ENCODE measurements at places on chromosomes 3 and 15. TPM values are rescaled to one million over a fixed set of nuclear protein-coding genes. Genes with fewer than 3 reads are reported as not detected.
A peak's percentile ranks its signal among the peaks of the same experiment; 100 is the strongest.

DNA sequence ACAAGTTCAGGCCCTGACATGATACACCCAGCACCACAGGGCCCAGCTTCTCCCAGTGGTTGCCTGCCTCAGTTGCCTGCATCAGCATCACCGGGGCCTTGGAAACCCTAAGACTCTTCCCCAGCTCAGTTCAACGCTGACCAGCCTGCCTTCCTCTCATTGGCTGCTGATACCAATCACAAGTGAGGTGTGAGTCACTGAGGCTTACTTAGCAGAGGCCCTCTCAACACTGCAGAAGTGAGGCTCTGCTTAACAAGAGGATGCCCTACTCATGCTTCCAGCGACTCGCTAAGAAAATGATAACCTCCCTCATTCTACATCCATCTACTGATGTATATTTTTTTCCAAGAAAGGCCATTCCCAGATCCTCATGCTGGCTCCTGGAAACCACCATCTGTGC, 151.9 kb downstream of the ADAMTS17 start:
- H3K27ac ChIP-seq, result no peak overlapping the region
- H3K4me1 ChIP-seq, result no peaks in the 10 kb centered on the region
- H3K27me3 ChIP-seq, result no peaks in the 10 kb centered on the region
- DNase-seq, result no peak

Gene SHC4
- total RNA-seq, result 1.5 TPM

Gene CCRL2
- 0.26 TPM for total RNA-seq

DNA sequence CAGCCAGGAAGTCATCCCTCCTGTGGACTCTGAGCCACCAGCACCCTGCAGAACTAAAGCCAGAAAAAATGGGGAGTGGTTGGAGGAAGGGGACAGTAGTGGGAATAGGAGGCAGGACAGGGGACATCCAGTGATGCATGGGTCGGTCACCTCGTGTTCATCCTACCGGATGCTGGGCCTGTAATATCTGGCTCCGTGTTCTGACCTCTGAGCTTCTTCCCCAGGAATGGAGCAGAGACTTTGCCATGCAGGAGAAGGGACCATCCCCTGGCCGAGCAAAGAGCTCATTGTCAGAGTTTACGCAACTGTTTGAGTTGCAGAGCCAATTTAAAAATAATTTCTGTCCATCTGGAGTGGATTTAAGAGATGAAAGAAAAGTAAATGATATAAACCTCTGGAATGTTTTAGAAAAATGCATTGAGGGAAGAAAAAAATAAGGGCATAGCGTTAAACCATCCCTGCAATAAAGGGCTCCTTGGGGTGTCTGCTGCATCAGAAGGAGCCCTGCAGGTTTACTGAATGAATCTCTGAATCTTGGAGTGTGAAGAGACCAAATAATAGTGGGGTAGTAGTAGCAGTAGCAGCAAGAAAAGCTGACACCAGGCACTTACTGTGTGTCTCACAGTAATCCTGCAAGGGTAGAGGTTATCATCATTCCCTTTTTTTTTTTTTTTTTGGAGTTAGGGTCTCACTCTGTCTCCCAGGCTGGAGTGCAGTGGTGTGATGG, 70.9 kb downstream of the AAGAB start:
- peaks cover 59% of the 10 kb centered on the region for H3K36me3 ChIP-seq
- peaks cover 64% of the 10 kb centered on the region for H3K4me1 ChIP-seq
- peak; percentile 61 for DNase-seq

- H3K27me3 ChIP-seq, result no peaks in the 10 kb centered on the region
- H3K27ac ChIP-seq, result peak overlapping the region; percentile 95
- peak overlapping the region; percentile 90 for H3K4me3 ChIP-seq
- no peak for DNase-seq
These were observed 1.6 kb downstream of the CDV3 start for GRCh38 chr3:133575086-133575485.

- H3K4me1 ChIP-seq, result peaks cover 4% of the 10 kb centered on the region
- no peak for DNase-seq
- H3K27me3 ChIP-seq, result no peaks in the 10 kb centered on the region
- no peak overlapping the region for H3K27ac ChIP-seq
- H3K4me3 ChIP-seq, result no peak overlapping the region
These were observed 178.0 kb downstream of the FMN1 start for GRCh38 chr15:33016405-33017024.

- no peaks in the 10 kb centered on the region for H3K4me1 ChIP-seq
- H3K36me3 ChIP-seq, result no peaks in the 10 kb centered on the region
- H3K27me3 ChIP-seq, result no peaks in the 10 kb centered on the region
- no peak overlapping the region for H3K4me3 ChIP-seq
- DNase-seq, result no peak
These were observed 112.3 kb downstream of the RORA start for GRCh38 chr15:61116825-61117224.

DNA sequence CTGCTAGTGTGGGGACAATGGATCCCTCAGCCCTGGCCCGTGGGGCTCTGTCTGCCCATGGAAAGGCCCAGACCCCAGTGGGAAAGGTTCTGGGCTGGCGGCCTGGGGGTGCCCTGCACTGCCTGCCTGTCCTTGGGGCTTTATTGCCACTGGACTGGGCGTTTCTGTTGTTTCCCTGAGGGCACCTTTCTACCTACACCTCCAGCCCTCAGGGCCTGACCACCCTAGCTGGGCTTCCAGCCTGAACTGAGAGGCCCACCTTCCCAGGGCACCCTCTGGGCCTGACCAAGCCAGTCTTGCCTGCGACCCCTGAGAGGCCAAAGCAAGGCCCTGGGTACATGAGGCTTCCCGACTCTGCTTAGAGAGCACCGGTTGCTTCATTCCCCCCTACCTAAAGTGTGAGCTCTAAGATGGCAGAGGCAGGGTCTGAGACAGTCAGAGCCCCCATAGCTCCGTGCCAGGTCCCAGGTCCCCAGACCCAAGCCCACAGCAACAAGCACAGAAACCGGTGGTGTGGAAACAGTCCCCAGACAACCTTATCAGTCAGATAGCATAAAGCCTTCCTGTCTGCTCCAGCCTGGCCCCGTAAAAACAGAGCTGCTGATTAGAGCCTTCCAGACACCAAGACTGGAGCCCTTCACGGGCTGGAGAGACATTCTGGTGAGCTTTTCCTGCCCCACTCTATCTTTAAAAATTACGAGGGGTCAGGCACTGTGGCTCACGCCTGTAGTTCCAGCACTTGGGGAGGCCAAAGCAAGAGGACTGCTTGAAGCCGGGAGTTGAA, 102.8 kb downstream of the CHSY1 start:
- H3K4me1 ChIP-seq, result peaks cover 2% of the 10 kb centered on the region
- no peak overlapping the region for H3K27ac ChIP-seq
- H3K36me3 ChIP-seq, result no peaks in the 10 kb centered on the region
- H3K4me3 ChIP-seq, result no peak overlapping the region

Gene HCLS1
- 0.51 TPM for total RNA-seq

DNA sequence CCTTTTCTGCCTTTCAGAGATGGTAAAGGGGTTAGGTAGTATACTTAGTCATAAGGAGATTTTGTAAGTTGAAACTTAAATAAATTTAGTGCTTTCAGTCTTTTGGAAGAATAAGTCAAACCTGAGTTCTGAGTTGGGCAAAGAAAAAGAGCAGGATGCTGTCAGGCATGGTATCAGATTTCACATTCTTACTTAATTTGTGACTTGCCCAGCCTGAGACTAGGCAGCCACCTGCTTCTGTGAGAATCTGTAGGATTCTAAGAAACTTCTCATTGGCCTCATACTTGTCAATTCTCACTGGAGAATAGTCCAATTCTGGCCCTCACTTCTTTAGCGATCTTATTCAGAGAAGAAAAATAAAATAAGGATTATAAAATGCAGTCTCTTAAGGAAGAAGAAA, 577.5 kb downstream of the DIPK2A start:
- H3K4me1 ChIP-seq, result no peaks in the 10 kb centered on the region
- H3K4me3 ChIP-seq, result no peak overlapping the region
- no peaks in the 10 kb centered on the region for H3K27me3 ChIP-seq
- no peak overlapping the region for H3K27ac ChIP-seq
- no peak for DNase-seq

DNA sequence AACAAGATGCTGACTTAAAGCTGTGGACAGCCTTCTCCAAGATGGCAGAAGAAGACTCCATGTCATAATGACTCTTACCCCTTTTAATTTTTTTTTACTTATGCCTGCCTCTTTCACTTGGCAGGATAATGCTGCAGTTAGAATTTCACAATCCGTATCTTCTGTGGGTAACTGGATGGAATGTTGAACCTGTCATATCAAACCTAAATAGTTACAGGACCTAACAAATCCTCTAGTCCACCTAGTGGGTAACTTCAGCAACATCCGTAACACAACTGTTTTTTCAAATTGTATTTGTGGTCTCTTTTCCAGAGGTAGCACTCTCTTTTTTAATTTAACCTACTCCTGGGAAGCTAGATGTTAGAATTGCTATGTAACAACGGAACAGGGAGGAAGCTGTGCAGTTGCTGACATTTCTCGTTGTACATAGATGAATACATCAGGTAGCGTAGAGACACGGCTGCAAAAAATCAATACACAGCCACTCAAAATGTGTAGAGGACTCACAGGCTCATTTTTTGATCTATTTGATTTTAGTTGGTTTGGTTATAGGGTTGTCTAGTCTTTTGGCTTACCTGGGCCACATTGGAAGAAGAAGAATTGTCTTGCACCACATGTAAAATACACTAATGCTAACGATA, 43.9 kb upstream of the TRPM1 start:
- peak; percentile 20 for DNase-seq
- H3K4me3 ChIP-seq, result no peak overlapping the region
- H3K4me1 ChIP-seq, result no peaks in the 10 kb centered on the region
- H3K27me3 ChIP-seq, result peaks cover 6% of the 10 kb centered on the region
- H3K36me3 ChIP-seq, result no peaks in the 10 kb centered on the region
- no peak overlapping the region for H3K27ac ChIP-seq

- no peak for DNase-seq
- no peak overlapping the region for H3K4me3 ChIP-seq
- no peaks in the 10 kb centered on the region for H3K4me1 ChIP-seq
- H3K27me3 ChIP-seq, result no peaks in the 10 kb centered on the region
- H3K27ac ChIP-seq, result no peak overlapping the region
- no peaks in the 10 kb centered on the region for H3K36me3 ChIP-seq
These were observed 74.2 kb downstream of the EPHB1 start for GRCh38 chr3:134869153-134869726.

DNA sequence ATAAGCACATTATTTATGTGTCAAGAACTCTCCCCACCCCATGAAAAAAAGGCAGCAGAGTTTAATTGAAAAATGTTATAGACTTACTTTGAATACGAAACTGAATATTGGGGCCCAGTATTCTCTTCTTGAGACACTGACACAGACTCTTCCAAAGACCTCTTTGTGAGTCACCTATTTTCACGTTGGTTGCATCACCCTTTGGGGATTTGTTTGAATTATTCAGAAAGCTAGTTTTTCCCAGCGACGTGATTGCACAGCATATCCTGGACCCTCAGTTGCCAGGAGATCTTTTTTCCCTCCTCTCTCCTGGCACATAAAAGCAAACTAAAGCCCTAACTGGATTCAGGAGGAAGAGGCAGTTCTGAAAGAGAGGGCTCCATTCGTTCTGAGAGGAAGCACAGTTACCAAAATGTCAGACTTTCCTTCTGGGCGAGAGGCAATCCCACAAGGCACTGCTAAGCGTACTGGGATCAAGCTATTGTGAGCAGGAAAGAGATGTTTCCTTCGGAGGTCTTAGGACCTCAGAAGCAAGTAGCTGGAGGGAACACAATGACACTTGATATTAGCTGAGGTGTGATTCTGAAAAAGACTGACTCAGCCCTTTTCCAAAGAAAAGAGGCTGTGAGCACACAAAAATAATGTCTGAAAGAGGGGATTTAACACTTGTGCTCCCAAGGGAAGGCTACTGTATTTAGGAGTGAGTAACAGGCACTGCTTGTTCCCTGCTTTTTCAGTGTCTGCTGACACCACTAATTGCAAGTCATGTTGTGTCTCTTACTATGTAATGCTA, 65.8 kb upstream of the CADPS start:
- no peak overlapping the region for H3K27ac ChIP-seq
- no peaks in the 10 kb centered on the region for H3K27me3 ChIP-seq
- no peaks in the 10 kb centered on the region for H3K4me1 ChIP-seq
- no peaks in the 10 kb centered on the region for H3K36me3 ChIP-seq

GRCh38 chr15:59244337-59244736, 37.7 kb downstream of the LDHAL6B start:
- no peak for DNase-seq
- H3K27me3 ChIP-seq, result no peaks in the 10 kb centered on the region
- H3K36me3 ChIP-seq, result no peaks in the 10 kb centered on the region
- H3K4me1 ChIP-seq, result no peaks in the 10 kb centered on the region

- H3K36me3 ChIP-seq, result peaks cover 19% of the 10 kb centered on the region
- peak overlapping the region; percentile 11 for H3K27ac ChIP-seq
- no peaks in the 10 kb centered on the region for H3K27me3 ChIP-seq
- DNase-seq, result peak; percentile 21
- H3K4me3 ChIP-seq, result no peak overlapping the region
These were observed 1.2 kb upstream of the SNAPC5 start for GRCh38 chr15:66498501-66499386.

DNA sequence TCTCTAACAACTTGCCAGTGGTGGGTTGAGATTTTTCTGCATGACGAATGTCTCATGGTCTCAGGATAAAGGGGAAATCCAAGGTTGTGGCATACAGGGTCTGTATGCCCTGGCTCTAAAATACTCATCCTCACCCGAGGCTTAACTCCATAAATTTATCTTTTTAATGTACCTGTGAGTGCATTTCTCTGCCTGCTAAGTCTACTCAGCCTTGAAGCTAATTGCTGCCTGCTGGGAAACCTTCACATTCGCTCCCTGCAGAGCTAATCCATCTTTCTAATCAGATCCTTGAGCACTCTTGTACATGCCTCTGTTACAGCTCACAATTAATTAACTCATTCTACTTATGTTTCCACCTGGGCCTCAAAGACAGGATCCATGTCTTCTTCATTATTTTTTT, 93.8 kb downstream of the CMSS1 start:
- H3K27me3 ChIP-seq, result no peaks in the 10 kb centered on the region
- H3K36me3 ChIP-seq, result no peaks in the 10 kb centered on the region
- H3K27ac ChIP-seq, result no peak overlapping the region

- H3K27me3 ChIP-seq, result peaks cover 3% of the 10 kb centered on the region
- DNase-seq, result no peak
- H3K27ac ChIP-seq, result no peak overlapping the region
- no peaks in the 10 kb centered on the region for H3K4me1 ChIP-seq
These were observed 26.6 kb upstream of the HES1 start for GRCh38 chr3:194109192-194109863.

GRCh38 chr3:63328365-63328764, 50.3 kb downstream of the SYNPR start:
- H3K27me3 ChIP-seq, result peaks cover 3% of the 10 kb centered on the region
- H3K27ac ChIP-seq, result no peak overlapping the region
- H3K4me3 ChIP-seq, result no peak overlapping the region
- DNase-seq, result peak; percentile 62

DNA sequence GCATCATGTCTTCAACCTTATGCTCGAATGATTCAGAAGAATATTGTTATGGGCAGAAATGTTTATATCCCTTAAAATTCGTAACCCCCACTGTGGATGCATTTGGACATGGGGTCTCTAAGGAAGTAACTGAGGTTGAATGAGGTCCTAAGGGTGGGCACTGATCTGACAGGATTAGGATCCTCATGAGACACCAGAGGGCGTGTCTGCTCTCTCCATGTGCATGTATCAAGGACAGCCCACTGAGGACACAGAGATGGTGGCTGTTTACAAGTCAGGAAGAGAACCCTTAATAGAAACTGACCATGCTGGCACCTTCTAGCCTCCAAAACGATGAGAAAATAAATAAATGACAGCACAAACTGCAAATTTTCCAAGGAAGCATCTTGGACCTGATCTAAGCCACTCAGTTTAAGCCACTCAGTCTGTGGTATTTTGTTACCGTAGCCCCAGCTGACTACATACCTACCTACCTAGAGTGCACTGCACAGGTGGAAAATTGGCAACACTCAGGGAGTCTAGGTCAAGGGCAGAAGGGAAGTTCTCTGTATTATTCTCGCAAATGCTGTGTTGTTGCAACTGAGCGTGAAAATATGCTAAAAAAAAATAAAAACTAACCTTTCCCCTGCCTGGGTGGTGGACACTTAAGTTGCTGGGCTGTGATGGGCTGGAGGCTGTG, 126.6 kb downstream of the TJP1 start:
- no peak overlapping the region for H3K27ac ChIP-seq
- no peak for DNase-seq
- peaks cover 3% of the 10 kb centered on the region for H3K4me1 ChIP-seq
- H3K27me3 ChIP-seq, result no peaks in the 10 kb centered on the region
- peaks cover 6% of the 10 kb centered on the region for H3K36me3 ChIP-seq
